ENCODE measurements at places on chromosomes 6 and 20.

DNA sequence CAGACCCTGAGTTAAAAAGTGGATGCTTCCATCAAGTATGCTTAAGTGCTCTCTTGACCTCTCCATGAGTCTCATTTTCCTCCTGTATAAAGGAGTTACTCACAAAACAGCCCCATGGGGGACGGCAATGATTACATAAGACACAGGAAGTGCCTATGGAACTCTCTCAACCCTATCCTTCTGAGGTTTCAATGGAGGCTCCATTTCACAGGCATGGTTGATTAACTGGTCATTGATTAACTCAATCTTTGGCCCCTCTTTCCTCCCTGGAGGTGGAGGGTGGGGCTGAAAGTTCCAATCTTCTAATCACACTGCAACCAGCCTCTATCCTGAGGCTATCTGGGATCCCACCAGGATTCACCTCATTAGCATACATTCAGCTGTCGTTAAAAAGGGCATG is 29.3 kb downstream of the CST8 start:
- DNase-seq: no peak

DNA sequence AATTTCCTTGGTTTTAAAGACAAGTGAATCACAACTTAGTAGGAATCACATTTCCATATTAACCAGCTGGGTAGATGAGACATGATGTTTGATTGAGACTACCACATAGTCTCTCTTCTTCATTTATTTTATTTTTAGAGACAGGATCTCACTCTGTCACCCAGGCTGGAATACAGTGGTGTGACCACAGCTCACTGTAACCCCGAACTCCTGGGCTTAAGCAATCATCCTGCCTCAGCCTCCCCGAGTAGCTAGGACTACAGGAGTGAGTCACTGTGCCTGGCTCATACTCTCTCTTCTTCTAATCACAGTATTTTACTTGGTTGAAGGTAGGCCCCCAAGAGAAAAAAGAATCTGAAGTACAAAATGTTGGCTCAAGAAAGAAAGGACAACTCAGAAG is 80.2 kb upstream of the ASF1A start:
- no peak for DNase-seq

DNA sequence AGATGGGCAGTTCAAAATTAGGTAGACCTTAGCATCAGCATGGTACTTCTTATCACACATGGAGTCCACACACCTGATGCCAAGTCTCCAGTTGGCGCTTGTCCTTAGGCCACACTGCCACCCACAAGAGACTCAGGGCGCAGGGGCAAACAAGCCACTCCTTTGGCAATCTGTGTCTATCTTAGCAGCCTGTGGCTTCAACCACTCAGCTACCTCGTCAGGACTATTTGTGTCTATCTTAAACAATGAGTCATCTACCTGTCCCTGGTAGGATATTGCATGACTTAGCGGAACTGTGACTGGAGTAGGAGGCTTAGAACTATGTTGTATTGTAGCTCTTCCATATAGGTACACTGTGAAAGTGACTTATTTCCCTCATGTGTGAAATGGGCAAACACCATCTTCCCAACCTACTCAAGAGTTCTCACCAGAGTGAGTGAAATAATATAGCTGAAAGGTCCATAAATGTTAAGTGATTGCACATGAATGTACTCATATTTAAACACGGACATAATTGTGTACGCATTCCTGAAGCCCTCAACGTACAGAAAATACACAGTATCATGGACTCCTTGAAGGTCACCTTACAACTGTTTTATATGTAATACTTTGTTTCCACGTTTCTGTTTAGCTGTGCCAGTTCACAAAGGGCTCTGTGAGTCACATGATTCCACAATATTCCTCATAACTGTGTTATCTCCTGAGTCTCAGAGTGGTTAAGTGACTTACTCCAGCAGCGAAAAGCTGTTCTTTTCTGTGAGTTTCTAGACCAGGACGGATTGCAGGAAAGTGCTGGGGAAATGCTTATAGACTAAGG is 1.6 kb downstream of the TRIM27 start:
- DNase-seq: no peak

DNA sequence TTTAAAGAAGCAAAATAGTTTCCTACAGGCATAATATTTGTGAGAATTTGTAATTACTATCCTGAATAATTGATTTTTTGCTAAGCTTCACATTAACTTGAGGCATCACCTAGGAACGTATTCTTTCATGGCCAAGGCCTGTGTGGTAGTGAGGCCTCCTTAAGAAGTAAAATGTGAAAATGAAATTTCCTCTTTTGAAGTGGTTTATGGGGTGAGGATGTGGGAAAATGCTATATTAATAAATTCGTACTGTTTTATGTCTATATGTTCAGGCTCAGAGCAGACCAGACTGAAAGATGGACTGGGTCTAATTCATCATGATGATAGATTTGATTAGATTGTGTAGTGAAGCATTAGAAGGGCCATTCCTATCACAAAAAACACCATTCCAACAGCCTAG is 33.1 kb downstream of the MYLIP start:
- DNase-seq: no peak

DNA sequence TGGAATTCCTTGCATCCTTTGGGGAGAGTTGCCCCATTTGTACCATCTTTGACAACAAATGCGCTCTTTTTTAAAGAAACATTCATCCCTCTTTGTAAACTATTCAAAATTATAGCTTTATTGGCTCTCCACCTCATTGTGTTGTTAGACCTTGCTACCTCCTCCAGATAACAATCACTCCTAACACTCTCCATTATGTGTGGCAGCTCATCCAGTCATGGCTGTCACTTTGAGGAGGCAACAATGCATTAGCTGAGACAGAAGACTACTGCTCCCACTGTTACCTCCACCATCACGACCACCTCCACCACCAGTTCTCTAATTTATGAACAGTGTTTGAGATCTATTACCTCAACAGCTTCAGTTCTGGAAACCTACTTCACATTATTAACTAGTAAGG is 339.1 kb downstream of the FRK start:
- DNase-seq: no peak

DNA sequence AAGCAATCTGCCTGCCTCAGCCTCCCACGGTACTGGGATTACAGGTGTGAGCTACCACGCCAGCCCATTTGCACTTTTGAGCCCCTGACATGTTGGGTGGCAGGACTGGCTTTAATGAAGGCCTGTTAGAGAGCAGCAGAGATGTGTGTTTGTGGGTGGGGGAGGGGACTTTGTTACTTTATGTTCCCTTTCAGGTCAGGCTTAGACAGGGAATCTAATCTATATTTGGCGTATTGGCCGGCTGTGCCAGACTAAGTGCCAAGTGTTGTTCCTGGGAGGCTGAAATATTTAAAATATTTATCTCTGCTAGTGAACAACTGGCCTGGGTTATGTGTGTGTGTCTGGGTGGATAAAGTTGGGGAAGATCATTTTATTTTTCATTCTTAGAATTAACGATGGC is 6.1 kb downstream of the GMPR start:
- peak; percentile 43 for DNase-seq

- no peak for DNase-seq
Measured at GRCh38 chr20:62707276-62707920, 1.2 kb upstream of the NTSR1 start.

DNA sequence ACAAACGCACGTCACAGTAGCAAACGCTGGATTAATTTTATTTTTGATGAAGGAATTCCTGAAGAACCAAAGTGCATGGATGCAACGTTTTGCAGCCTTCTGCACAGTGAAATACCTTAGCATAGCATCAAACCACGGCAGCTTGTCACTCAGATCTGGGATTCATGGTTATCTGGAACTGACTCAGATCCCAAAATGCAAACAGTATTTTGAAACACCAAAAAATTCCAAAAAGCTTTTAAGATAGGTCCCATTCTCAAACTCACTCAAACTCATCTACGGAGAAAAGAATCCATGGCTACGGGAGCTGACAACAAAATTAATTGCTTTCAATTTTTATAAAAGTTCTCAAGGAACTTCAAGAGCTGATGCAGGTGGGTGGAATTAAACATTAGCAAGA is 116.2 kb upstream of the SALL4 start:
- no peak for DNase-seq

DNA sequence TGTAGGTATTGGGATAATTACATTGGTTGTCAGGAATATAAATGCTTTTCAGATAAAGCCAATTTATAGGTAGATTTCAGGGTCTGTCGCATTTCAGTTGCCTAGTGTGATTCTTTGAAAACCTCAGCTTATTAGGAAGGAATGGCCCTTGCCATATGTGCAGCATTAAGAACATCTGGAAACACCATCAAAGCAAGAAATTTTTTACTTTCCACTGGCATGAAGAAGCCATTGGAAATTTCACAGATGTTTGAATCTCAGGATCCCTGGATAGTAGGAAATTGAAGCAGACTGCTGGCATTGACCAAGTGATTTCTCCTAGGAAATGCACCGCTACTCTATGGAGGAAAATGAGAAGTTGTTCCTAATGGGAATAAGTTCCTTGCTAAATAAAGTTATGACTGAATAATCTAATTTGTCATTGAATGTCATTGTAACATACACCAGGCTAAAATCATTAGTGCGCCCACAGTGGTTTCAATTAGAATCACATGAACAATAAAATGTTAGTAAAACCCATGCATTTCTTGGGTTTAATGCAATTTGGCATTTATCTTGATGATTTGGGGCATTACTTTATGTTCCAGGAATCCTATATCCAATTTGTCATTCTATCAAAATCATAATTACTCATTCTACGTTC is 950.1 kb downstream of the EPHA7 start:
- no peak for DNase-seq

DNA sequence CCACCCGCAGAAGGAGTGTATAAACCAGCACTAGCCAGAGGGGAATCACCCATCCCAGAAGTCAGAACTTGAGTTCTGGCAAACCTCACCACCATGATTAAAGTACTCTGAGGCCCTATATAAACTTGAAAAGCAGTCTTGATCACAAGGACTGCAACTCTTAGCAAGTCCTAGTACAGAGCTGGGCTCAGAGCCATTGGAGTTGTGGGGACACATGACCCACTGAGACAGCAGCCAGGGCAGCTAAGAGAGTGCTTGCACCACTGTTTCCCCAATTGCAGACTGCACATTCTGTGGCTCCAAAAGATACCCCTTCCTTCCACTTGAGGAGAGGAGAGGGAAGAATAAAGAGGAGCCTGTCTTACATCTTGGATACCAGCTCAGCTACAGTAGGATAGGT is 4.7 kb upstream of the MCM9 start:
- peak; percentile 3 for DNase-seq

DNA sequence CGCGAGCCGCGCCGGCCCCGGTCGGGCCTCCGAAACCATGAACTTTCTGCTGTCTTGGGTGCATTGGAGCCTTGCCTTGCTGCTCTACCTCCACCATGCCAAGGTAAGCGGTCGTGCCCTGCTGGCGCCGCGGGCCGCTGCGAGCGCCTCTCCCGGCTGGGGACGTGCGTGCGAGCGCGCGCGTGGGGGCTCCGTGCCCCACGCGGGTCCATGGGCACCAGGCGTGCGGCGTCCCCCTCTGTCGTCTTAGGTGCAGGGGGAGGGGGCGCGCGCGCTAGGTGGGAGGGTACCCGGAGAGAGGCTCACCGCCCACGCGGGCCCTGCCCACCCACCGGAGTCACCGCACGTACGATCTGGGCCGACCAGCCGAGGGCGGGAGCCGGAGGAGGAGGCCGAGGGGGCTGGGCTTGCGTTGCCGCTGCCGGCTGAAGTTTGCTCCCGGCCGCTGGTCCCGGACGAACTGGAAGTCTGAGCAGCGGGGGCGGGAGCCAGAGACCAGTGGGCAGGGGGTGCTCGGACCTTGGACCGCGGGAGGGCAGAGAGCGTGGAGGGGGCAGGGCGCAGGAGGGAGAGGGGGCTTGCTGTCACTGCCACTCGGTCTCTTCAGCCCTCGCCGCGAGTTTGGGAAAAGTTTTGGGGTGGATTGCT is 1.3 kb downstream of the VEGFA start:
- DNase-seq: peak; percentile 53

GRCh38 chr6:158514176-158514575 is 45.7 kb upstream of the TMEM181 start:
- no peak for DNase-seq

DNA sequence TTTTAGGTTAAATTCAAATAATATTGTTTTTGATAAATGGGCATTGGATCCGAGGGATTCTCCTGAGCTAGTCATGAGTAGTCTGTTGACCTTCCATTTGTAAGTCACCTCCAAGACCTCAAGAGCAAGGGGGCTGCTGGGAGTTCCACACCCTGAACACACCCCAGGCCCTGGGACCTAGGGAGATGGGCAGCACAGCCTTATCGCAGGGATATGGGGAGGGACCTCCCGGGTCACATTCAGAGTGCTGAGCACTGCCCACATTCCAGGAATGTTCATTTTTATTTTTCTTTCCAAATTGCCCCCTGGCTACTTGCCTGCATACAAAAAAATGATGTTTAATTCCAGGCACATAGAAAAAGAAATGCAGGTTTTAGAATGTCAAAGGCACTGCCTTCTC is 55.5 kb downstream of the SLC22A2 start:
- DNase-seq: no peak

- no peak for DNase-seq
Measured at GRCh38 chr6:125957391-125957693, 772 bp downstream of the HINT3 start.

DNA sequence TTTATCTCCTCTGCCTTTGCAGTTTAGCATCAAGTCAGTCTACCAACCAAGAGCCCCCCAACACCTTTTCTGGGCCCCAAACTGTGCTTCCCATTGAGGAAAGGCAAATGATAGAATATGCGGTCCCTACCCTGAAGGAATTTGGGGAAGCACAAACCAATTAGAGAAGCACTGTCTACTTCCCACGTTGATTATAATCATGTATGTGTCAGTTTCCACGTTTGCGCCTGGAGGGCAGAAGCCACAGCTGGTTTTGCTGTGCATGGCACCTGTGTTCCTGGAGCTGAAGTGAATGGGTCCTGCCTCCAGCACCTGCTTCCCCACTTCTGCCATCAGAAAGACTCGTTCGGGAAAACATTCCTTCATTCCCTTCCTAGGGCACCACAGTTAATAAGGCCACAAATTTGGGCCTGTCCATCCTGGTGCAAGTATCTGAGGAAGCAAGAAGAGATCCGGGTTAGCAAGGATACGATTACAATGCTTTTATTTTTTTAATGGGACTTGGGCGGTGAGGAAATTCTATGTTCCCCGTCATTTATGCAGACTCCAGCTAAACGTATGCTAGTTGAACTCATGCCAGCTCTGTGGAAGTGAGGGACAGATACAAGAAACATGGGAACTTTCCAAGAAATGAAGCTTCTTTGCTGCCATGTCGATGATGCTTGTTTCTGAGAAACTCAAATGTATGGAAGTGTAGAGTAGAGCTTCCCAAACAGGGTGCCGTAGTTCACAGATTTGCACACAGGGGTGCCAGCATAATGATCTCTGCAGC is 333.5 kb downstream of the NRN1 start:
- no peak for DNase-seq

Measured in G401 (cell line).